ENCODE measurements at places on chromosomes 4 and X.

GRCh38 chrX:110414273-110414672, 55.6 kb downstream of the RTL9 start:
- no peak for DNase-seq

DNA sequence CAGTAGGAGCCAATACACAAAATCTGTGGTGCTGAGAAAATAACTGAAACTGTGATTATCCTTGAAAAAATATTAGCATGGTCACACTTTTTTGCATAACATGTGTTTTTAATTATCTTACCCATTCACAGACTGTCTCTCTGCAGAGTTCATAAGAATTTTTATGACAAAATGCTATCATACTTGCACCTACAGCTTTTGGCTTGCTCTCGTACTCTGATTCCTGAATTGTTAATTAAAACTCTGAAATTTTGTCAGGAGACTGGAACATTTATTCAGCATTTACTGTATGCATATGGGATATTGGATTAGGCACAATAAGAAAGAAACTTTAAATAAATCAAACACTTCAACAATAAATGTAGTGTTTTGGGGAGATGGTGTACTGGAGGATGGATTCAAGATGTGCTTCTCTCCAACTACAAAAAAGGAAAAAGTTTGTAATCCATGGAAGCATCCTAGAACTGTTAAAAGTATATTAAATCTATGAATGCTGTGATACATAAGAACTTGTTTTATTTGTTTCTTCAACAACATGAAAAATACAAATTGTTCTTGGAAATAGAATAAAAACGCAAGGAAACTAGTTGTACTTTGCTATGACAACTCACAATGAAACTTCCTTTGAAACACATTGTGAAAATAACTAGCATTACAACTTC, 260.5 kb downstream of the SPATA18 start:
- no peak for DNase-seq

GRCh38 chrX:77786365-77786680, 307 bp upstream of the ATRX start:
- DNase-seq: no peak

DNA sequence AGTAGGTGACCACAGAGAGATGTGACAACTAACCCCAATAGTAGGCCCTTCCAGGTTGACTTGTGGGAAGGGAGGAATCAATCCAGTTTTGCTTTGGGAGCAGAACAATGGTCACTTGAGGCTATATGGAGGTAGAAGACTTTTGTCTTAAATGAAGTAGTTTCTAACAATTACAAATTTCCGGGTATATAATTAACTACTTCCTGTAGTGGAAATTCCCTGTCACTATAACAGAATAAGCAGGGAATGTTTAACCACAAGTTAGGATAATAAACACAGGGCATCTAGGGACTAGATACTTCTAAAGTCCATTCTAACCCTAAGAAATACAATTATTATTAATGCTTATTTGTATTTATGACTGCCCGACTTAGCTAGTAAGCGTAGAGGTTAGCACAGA, 99.0 kb upstream of the TRPC3 start:
- DNase-seq: no peak

DNA sequence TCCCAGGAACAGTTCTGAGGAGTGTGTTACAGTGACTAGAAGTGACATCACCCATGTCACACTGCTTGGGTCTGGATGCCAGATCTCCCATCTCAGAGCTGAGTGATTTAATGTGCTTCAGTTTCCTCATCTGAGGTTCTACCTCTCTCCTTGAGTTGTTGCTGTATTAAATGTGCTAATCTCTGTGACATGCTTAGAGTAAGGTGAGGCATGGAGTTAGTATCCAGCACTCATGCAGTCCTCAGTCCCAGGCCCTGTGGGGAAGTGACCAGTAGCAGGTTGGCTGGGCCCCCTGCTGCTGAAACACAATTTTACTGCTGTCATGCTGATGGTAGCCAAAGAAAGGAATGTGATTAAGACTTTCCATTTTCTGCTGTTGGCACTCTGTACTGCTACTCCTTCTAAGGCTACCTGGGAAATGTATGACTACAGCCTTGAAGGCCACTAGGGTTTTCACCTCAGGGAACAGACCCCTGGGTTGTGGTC, 639.6 kb downstream of the MID1IP1 start:
- no peak for DNase-seq

- DNase-seq: no peak
Measured at GRCh38 chr4:164304861-164305260, 449.1 kb upstream of the SMIM31 start.

DNA sequence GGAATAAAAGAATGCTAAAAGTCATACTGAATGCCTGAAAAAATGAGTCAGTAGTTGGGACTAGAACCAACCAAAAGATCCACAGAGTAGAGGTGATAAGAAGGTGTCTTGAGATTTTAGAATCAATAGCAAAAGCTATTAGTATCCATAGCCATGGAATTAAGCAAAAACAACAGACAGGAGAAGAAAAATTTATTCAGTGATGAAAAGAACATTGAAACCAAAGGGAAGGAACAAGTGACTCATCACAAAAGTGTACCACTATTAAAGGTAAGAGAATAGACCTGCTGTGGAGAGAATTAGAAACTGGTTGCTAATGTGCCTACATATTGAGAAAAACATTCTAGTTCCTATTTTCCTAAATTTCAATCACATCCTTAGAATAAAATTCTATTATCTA, 182.0 kb upstream of the NEIL3 start:
- no peak for DNase-seq

GRCh38 chr4:75087865-75088264, 154.9 kb downstream of the PARM1 start:
- no peak for DNase-seq

GRCh38 chrX:9651737-9652136, 113.9 kb downstream of the GPR143 start:
- no peak for DNase-seq

GRCh38 chrX:80388206-80388605, 32.0 kb upstream of the TENT5D start:
- no peak for DNase-seq

- DNase-seq: no peak
Measured at GRCh38 chr4:61152433-61152832, 47.7 kb upstream of the ADGRL3 start.

- no peak for DNase-seq
Measured at GRCh38 chr4:2174061-2174460, 67.9 kb downstream of the HAUS3 start.

- DNase-seq: no peak
Measured at GRCh38 chrX:97806946-97807345, 923.2 kb downstream of the RPA4 start.

- DNase-seq: no peak
Measured at GRCh38 chrX:74536832-74537371, 77.5 kb downstream of the RLIM start.

- DNase-seq: no peak
Measured at GRCh38 chr4:25310066-25310802, 2.3 kb upstream of the ZCCHC4 start.

DNA sequence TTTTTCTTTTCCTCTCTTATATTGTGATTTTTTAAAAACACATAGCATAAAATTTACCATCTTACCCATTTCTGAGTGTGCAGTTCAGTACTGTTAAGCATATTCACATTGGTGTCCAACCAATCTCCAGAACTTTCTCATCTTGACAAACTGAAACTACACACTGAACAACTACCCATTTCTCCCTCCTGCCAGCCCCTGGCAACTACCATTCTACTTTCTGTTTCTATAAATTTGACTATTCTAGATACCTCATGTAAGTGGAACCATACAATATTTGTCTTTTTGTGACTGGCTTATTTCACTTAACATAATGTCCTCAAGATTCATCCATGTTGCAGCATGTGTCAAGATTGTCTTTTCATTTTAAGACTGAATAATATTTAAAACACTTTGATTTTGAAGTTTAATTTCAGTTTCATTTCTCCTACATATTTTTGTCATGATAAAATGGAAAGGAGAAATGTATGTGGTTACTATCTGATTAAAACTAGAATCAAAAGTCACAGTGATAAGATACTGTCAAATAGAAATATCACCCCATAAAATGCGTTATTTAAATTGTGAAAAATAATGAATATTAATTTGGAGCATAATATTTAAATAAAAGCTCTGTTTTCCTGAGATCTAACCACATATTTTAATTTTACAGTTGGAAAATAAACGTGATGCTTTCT, 122.8 kb downstream of the DIPK2B start:
- DNase-seq: no peak

GRCh38 chr4:93779228-93779627, 49.3 kb upstream of the ATOH1 start:
- DNase-seq: no peak

GRCh38 chr4:76874176-76874575, 23.8 kb downstream of the SOWAHB start:
- no peak for DNase-seq

DNA sequence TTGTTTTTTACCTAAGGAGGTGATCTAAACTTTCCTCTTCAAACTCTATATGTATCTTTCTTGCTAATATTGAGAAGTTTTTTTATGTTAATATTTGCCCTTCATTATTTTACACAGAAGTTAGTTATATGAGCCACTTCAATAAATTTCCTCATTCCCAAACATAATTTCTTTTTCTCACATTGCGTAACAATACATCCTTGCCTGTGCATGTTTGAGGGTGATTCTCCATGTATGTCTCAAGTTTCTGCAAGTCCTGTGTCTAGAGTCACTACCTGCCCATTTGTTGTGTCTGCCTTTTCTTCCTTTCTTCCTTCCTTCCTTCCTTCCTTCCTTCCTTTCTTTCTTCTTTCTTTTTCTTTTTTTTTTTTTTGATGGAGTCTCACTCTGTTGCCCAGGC, 2057.9 kb downstream of the PCDH7 start:
- DNase-seq: no peak

- no peak for DNase-seq
Measured at GRCh38 chr4:60723796-60724195, 476.3 kb upstream of the ADGRL3 start.

DNA sequence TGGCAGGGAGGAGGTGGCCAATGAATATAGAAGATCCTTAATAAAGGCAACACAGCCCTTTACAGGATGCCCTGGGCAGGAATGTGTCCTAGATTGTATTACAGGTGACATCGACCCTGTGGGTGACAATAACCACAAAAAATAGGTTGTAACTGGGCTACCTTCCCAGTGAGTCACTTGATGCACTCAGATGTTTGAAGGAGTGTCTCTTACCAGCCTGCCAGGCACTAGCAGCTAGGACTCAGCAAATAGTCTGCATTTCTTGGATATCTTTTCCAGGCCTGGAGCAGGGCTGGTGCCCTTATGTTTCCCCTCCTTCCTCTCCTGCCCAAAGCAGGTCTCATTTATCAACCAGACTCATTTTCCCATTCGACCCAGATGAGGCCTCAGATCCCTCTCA, 50.9 kb upstream of the TMEM164 start:
- no peak for DNase-seq

- no peak for DNase-seq
Measured at GRCh38 chr4:8552024-8552423, 28.2 kb upstream of the GPR78 start.

GRCh38 chrX:155054255-155054654, 16.7 kb downstream of the CMC4 start:
- no peak for DNase-seq

DNA sequence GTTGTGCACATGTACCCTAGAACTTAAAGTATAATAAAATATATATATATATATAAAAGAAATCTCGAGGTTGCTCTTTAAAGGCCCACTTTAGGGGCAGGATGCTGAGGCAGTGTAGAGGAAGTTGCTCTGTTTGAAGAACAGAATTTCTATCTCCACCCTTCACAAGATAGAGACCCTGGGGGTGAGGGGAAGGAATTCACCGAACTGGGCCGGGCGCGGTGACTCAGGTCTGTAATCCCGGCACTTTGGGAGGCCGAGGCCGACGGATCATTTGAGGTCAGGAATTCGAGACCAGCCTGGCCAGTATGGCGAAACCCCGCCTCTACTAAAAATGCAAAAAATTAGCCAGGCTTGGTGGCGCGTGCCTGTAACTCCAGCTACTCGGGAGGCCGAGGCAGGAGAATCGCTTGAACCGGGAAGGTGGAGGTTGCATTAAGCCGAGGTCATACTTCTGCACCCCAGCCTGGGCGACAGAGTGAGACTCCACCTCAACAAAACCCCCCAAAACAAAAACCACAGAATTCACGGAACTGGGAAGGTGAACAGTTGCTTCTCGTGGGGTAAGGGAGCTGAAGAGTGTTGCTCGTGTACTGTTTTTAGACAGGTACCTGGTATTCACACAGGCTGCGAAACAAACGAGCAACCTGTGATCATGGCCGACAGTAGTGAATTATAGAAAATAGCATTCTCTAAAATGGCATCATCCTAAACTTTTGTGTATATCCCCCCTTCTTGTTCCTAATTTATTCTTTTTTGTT, 6.2 kb downstream of the PLAC8 start:
- DNase-seq: no peak

DNA sequence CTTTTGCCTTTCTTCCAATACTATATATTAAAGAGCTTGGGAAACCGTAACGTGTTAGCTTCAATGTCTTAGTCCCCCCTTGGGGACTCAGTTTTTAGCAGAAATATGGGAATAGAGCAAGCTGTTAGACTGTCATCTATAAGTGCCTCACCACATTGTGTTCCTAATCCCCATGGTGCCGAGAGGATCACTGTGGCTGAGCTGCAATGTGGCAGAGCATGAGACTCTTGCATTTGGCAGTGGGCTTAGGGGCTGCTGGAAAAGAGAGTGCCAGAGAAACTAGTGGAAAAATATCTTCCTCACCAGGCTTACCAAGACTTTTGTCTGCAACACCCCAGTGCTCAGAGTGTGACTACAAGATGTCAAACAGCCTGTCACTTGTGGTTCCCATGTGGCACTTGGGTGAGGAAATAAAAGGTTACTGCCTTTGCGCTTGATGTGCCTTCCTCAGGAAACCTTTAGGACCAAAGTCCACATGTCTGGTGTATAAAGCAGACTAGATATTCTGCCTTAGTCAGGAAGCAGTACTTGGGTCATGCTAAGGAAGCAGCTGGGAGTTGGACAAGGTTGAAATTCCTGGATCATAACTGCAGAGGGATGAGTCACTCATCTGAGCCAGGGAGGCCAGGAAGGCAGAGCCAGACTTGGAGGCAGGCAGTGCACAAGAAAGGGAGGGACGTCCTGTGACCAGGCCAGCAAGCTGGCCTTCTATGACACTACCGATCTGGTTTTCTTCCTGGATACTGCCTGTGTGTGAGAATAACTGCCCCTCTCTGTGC, 9.7 kb upstream of the MAGEA4 start:
- no peak for DNase-seq
